Upper lobe of left lung (tissue), 6 donors: ENCODE measurements at places on chromosomes 4 and X. TPM values are rescaled to one million over a fixed set of nuclear protein-coding genes. Genes with fewer than 3 reads are reported as not detected.

PDZD11 gene
- 28.4 TPM for total RNA-seq

DNA sequence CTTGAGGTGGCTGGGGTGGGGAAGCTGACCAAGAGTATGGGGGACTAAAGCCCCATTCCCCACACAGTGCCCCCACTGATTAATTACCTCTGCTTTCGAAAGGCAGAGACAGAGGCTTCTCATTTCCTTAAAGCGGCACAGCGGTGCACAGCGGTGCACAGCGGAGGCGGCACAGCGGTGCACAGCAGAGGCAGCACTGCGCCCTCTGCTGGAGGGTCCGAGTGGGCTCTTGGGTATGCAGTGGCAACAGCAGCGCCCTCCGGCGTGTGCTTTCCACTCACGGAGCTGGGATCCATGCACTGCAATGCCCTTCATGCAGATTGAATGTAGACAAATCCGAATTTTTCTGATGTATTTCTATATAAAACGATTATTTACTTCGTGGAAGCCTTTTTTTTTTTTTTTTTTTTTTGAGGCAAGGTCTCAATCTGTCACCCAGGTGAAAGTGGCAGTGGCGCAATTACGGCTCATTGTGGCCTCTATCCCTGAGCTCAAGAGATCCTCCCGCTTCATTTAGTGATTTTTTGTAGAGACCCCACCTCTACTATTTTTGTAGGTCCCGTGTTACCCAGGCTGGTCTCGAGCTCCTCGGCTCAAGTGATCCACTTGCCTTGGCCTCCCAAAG lies 19.7 kb upstream of the PRPS2 start:
- peak; percentile 60 for DNase-seq

DNA sequence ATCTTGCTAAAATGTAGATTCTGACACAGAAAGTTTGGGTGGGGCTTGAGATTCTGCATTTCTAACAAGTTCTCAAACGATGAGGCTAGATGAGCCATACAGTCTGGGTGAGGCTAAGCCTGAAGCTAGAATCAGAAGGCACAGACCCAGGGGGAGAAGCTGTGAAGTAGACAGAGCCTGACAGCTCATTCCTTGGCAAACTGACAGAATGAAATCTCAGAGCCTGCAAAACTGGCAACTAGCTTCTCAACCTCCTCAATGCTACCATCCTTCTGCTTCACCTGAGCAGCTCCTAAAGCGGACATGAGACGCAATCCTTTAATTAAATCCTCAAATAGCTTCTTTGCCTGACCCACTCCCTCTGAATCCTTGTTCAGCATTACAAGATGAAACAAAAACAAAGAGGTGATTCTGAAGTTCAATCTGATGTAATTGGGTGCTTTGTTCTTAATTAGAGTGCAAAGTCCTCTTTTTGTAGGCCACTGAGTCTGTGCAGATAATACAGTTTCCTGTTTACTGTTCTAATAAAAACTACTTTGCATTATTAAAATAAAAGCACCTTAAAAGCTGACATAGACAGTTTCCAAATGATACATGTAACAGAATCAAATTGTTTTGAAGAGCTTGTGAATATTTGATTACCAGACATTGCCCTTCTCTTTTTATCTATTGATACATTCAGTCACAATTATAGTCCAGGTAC lies 71.0 kb upstream of the BMP2K start:
- DNase-seq: no peak

VGLL1 gene
- total RNA-seq: 1.1 TPM

DNA sequence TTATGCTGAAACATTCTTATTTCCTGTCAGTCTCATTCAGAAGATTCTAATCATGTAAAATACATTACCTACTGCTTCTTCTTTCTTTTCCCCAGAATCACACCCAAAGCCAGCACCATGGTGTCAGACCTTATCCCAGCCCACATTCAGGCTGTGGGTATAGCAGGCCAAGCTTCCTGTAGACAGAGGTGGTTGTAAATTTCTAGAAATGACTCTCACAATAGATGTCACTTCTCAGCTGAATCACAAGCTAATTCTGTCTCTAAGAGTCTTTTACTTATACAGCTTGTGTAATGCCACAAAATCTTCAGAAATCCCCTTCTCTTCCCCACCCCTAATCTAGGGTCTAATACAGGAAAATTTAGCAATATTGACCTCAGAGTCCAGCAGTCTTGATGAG lies 239.6 kb downstream of the PARM1 start:
- DNase-seq: no peak

RBPJ gene
- 71.6 TPM for total RNA-seq

NLGN4X gene
- 2.1 TPM for total RNA-seq

DNA sequence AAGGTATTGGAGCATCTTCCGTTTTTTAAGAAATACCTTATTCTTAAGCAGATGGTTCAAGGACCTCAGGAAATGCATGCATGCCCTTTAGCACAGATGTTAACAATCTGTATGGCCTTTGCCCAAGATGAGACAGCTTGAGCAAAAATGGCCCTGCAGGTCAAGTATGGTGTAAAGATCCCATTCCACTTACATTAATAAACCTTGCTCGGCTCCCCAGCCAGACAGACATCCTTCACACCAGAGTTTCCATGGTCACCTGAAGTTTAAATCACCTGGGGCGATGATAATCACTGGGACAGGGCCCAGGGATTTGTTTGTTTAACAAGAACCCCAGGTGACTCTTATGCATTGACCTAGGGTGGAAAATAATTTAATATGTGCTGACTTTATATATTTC lies 287.0 kb upstream of the NOCT start:
- DNase-seq: no peak

GRCh38 chrX:110450050-110450449 lies 91.4 kb downstream of the RTL9 start:
- peak; percentile 78 for DNase-seq

NDP gene
- total RNA-seq: not detected

PCDH19 gene
- 0.15 TPM for total RNA-seq

SLITRK2 gene
- 1.00 TPM for total RNA-seq

- no peak for DNase-seq
Observed at GRCh38 chr4:7626531-7626930, 191.8 kb upstream of the PSAPL1 start.

- DNase-seq: peak; percentile 96
Observed at GRCh38 chrX:2928583-2929434, at the start of gene ARSD. TSS of gene ARSD (minus strand) at chrX:2929339. CDS start at chrX:2929275, 64 bp downstream.

DNA sequence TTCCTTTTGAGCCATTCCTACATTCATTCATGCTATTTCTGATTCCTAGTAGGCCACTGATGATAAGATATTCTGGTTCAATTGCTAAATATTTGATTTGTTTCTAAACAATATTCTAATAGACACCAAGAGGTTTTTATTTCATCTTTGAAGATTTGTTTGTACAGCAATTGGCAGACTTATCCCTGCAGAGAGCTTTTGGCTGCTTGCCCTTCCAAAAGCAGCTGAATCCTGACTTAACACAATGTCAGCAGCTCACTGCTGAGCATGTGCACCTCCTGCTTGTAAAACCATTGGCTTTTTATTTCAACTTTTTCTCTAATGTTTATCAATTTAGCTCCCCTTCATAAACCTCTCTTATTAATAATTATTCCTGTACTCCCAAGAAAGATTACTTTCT lies 45.3 kb downstream of the MMRN1 start:
- DNase-seq: no peak

ZAR1 gene
- total RNA-seq: not detected

GRCh38 chrX:22686138-22686541 lies 313.6 kb upstream of the DDX53 start:
- DNase-seq: no peak

DNA sequence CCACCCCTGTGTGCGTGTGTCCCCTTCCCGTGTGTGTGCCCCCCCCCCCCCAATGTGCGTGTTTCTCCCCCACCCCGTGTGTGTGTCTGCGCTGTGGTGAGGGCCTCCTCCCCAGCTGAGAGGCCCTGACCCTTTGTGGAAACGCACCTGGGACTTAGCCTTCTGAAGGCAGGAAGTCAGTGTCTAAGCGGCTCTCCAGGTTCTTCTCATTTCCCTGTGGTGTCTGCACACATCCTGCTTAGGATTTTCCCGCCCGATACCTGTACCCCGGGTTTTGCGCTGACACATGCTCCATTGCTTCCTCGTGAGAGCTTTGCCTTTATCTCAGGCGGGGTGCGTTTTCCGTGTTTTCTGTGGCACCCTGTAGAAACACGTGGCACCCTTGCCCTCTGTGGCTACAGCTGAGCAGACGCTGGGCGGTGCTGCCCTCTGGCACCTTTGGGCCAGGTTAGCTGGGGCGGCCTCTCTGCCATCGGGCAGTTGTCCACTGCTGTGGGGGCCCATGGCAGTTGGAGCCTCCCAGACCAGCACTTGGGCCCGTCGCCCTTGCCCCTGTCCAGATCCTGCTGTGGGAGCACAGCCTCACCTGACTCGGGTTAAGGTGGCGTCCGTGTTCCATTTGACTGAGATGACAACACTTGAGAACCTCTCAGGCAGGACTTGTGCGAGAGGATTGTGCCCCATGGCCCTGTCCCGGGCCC lies 26.3 kb downstream of the MAEA start:
- DNase-seq: peak; percentile 43

- DNase-seq: no peak
Observed at GRCh38 chr4:35315419-35315818, 928.9 kb downstream of the ARAP2 start.

DNA sequence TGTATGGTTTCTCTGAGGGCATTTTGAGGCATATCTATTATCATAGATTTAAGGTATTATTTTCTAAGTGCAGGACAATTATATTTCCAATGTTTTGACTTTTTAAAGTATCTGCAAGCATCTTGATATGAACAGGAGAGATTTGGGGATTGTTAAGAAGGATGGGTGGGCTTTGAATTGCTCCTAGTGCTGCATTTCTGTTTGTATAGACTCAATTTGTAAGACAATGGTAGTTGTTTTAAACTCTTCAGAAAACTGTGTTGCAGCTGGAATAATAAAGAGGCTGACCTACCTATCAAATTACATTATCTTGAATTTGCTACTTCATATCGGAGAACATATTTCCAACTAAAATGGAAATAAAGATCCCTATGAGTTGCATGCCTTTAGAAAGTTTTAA lies 570.3 kb downstream of the ADGRL3 start:
- no peak for DNase-seq

GRCh38 chr4:73508651-73509050 lies 27.1 kb downstream of the AFM start:
- no peak for DNase-seq
